ENCODE measurements at places on chromosomes 16 and 17. TPM values are rescaled to one million over a fixed set of nuclear protein-coding genes. Genes with fewer than 3 reads are reported as not detected.

Gene TBC1D3L
- total RNA-seq, result 7.8 TPM

Gene TBX2
- total RNA-seq, result 134 TPM

Gene CLEC3A
- total RNA-seq, result not detected

Gene PRSS53
- 2.5 TPM for total RNA-seq

Gene CD300H
- total RNA-seq, result not detected

Gene TMEM114
- not detected for total RNA-seq

Gene STXBP4
- 22.7 TPM for total RNA-seq

Gene VTN
- total RNA-seq, result not detected

Gene LPO
- not detected for total RNA-seq

Gene SPNS2
- 1.0 TPM for total RNA-seq

Gene EFCAB5
- 0.58 TPM for total RNA-seq

Gene HBQ1
- total RNA-seq, result not detected

Gene TERB1
- not detected for total RNA-seq

Gene KRT27
- total RNA-seq, result not detected

Gene JPH3
- not detected for total RNA-seq

Gene KRT15
- 2.9 TPM for total RNA-seq

Gene CSH2
- not detected for total RNA-seq

Gene OSBPL7
- total RNA-seq, result 7.6 TPM

Gene C16orf92
- total RNA-seq, result not detected

Gene KRTAP2-1
- total RNA-seq, result not detected

Gene CCDC40
- 2.0 TPM for total RNA-seq
